ENCODE measurements at places on chromosomes 4 and X. TPM values are rescaled to one million over a fixed set of nuclear protein-coding genes. Genes with fewer than 3 reads are reported as not detected.

DNA sequence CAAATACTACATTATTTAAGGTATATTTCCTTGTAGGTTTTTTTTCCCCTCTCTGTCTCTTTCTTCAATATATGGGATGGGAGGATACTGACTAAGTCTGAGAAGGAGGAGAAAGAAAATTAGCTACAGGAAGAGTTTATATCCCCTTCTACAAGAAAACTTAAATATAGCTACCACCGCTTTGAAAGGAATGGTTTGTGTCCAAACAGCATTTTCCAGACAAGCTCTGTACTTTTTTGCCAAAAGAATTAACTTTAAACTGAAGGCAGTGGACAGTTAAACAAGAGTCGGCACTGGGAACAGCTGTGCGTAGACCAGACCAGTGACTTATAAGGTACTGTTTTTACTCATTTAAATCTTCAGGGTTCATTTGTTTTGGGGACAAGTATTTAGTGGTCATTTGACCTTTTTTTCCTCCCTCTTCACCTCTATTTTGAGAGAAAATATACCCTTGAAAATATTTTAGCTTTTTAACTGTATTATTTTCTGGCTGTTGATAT lies 303.7 kb downstream of the ARHGAP24 start:
- no peak for DNase-seq

Gene LRPAP1
- total RNA-seq: 88.5 TPM

DNA sequence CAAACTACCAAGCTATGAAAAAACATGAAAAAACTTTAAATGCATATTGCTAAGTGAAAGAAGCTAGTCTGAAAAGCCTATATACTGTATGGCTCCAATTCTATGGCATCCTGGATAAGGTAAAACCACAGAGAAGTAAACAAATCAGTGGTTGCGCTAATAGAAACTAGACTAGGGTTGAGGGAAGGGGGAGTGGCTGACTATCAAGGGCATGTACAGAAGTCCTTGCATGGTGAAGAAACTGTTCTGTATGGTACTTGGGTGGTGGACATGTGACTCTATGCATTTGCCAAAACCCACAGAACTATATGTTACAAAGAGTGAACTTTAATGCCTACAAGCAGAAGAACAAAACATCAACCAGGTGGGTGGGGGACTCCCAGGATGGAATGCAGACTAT lies 96.8 kb downstream of the MTMR1 start:
- DNase-seq: no peak

DNA sequence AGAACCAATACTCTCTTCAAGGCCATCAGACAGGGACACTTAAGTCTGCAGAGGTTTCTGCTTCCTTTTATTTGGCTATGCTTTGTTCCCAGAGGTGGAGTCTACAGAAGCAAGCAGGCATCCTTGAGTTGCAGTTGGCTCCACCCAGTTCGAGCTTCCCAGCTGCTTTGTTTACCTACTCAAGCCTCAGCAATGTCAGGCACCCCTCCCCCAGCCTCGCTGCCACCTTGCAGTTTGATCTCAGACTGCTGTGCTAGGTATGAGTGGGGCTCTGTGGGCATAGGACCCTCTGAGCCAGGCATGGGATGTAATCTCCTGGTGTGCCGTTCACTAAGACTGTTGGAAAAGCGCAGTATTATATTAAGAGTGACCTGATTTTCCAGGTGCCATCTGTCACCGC lies 12.6 kb upstream of the UGT2B15 start:
- DNase-seq: no peak

DNA sequence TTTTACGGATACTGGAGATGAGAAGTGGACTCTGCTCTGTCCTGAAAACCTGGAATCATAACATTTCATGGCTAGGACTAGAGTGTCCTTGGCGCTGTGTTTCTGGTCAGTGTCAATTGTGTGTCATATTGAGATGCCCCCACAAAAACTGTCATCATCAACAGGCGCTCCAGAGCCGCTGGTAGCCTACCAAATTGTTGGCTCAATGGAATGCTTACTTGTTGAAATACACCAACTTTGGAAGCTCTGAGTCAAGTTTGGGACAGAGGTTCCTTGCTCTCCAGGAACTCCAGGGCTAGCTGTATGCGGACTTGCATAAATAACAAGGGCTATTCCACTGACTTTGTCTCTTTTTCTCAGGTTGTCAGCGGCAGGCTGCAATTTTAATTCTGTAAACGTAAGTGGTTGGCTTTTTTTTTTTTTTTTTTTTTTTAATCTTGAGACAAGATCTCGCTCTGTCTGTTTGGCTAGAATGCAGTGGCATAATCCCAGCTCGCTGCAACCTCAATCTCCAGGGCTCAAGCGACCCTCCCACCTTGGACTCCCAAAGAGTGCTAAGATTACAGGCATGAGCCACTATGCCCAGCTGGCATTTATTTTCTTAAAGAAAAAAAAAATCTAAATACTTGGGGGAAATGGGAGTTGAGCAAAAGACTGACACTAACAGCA lies 871 bp upstream of the HPGD start:
- no peak for DNase-seq

DNA sequence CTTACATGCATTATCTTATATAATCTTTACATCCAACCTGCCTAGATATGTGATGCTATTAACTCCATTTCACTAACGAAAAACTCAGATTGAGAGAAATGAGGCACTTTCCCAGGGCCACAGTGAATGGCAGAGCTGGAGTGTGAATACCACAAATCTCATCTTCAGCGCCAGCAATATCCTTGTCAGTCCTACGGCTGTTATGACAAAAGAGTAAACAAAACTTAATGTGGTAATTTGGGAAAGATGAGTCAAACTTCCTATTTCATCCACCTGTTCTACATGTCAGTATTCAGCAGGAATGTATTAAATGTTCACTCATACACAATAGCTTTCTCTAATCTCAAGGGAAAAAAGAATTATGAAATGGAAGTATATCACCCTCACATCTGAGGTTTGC lies 56.9 kb downstream of the FAT1 start:
- DNase-seq: no peak

DNA sequence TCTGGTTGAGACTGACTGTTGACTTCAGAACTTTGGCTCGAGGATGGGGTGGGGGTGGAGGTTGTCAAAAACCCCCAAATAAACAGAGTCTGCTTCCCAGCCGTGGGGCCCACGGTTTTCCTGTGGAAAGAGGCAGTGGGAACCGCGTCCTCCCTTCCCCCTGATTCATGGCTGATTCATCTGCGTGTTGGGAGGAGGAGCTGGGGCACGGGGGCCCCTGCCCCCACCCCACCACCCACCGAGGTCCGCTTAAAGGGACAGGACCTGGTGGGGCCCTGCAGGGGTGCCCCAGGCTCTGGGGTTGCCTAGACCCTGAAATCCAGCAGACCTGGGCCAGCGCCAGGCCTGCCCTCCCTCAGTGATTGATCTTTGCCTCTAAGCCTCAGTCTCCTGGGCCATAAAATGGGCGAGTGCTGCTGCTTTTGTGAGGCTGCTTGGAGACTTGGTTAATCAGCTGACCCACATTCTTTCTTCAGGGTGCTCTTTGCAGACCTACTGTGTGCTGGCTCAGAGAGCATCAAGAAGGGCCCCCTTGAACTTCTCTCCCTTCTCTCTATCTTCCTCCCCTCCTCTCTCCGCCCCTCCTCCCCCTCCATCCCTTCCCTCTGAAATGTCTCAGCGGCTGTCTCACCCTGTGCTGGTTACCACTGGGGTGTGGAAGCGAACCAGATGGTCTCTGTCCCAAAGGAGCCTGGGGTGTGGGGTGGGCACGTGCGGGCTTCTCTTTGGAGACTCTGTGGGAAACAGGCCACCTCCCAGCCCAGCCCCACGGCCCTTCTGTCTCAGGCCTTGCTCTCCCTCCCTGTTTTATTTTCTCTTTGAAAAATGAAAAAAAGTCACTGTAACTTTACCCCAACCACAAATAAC lies 9.1 kb downstream of the HTRA3 start:
- no peak for DNase-seq

- no peak for DNase-seq
Measured at GRCh38 chr4:94690851-94691254, 66.9 kb upstream of the BMPR1B start.

DNA sequence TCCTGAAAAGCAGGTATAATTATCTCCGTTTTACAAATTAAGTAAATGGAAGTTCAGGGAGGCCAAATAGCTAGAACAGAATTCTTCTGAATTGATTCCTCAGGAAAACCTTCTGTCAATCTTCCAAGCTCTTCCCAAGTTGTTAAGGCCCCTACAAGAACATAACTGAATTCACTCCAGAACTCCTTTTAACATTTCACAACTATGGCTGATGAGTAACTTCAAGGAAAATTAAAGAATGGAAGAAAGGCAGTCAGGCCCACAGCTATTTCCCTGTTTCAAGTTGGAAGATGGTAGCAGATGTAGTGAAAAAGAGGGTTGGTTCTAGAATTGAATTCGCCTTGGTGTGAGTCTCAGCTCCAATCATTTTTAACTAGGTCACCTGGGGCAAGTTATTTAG lies 15.9 kb downstream of the SETD7 start:
- DNase-seq: no peak

- no peak for DNase-seq
Measured at GRCh38 chr4:155071962-155072361, 136.5 kb upstream of the NPY2R start.

- DNase-seq: no peak
Measured at GRCh38 chr4:184818216-184818564, 7.6 kb downstream of the ACSL1 start.

Gene NHS
- 19.5 TPM for total RNA-seq

Gene ADH7
- not detected for total RNA-seq

DNA sequence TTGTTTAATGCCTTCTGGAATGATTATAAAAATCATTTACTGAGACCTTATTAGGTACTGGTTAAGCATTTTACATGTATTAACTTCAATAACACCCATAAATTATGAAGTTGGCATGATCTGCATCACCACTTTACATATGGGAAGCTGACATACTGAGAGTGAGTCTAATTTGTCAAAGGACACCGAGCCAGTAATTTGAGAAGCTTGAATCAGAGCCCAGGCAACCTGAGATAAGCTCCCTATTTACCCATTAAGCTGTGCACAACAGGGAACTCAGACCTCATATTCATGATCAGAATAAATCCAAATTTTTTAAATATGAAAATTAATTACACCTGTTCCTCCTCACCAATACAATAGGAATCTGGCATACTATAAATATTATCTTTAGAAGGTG lies 247.9 kb upstream of the EPHA5 start:
- DNase-seq: no peak

- no peak for DNase-seq
Measured at GRCh38 chr4:61070269-61070668, 129.9 kb upstream of the ADGRL3 start.

- peak; percentile 40 for DNase-seq
Measured at GRCh38 chrX:16484338-16484737, 165.6 kb upstream of the S100G start.

Gene NALF2
- 6.3 TPM for total RNA-seq

DNA sequence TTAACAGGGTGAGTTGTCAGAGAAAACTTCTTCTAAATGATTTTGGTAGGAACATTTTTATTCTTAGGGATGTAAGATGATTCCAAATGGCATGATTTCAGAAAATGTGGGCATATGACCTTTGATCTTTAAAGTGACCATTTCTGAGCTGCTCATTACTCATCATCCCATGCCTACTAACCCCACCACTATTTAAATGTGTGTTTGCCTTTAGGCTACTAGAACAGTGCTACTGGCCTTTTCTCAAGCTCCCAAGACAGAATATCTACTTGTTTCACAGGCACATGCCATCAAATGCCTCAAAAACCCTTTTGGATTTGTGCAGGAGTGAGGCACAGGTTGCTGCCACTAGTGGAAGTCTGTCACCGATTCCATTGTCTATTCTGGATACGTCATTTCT lies 428.2 kb downstream of the ADAM29 start:
- DNase-seq: no peak

DNA sequence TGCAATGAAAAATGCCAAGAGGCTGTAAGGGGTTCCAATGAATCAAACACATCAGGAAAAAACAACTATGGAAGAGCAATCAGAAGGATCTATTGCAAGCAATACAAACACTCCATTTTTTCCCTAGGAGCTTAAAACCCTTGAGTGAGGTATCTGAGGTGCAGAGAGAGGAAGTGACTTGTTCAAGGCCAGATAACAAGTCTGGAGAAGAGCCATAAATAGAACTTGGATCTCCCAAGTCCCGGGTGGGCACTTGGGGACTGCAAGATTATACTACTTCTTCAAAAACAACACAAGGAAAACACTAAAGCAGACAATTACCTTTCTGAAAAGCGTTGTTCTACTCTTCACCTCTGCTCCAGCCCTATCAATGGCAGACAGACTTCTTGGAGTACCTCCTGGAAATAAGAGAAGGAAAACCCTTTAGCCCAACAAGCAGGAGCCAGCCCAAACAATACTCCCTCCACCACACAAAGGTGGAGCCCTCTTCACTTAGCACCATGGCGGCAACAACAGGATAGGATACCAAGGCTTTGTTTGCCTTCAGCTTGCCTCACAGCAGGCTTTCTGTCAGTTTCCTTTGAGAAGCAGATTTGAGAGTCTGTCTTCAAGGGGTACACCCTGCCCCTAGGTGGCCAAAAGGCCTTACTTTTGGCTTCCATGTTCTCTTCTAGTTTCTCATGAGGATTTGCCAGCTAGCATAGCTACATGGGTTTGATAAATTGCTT lies 26.0 kb downstream of the AIFM1 start:
- no peak for DNase-seq

GRCh38 chr4:3340700-3341083 lies 47.9 kb downstream of the RGS12 start:
- no peak for DNase-seq

- DNase-seq: no peak
Measured at GRCh38 chr4:139241086-139241783, 38.8 kb downstream of the MGARP start.

GRCh38 chr4:26206339-26206738 lies 114.5 kb upstream of the RBPJ start:
- DNase-seq: no peak

Gene ATP1B4
- total RNA-seq: not detected

DNA sequence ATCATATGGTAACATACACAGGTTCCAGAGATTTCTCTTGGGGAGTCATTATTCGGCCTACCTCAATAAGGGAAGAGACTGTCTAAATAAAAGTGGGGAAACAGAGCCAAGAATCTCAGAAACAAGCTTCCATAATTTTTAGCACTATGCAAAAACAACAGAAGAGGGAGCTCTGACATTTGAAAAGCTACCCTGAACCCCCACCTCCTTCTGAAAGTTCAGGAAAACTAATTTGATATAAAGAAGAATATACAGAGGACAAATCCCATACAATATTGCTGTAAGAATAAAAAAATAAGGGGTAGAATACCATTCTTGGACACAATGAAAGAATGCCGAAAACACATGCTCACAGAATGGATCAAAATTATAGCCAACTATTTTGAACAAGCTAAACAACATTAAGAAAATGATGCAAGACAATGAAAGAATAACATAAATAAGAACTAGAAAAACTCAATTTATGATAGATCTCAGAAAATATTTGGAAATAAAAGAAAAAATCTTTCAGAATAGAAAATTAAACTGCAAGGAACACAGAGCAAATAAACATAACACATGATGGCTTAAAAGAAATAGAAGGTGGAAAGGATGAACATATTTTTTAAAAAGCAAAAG lies 14.4 kb upstream of the ZNF41 start:
- no peak for DNase-seq

- no peak for DNase-seq
Measured at GRCh38 chrX:66110112-66110511, 53.9 kb upstream of the HEPH start.

GRCh38 chrX:34275699-34276098 lies 143.6 kb upstream of the FAM47A start:
- DNase-seq: no peak

Gene NKX3-2
- not detected for total RNA-seq

All from Calu3 (cell line).